Esophagus muscularis mucosa (tissue), 4 donors: ENCODE measurements at places on chromosomes 5 and 9. TPM values are rescaled to one million over a fixed set of nuclear protein-coding genes. Genes with fewer than 3 reads are reported as not detected.

Gene CTXN3
- total RNA-seq: not detected

Gene PHF24
- 0.99 TPM for total RNA-seq

Gene MYORG
- total RNA-seq: 27.2 TPM

DNA sequence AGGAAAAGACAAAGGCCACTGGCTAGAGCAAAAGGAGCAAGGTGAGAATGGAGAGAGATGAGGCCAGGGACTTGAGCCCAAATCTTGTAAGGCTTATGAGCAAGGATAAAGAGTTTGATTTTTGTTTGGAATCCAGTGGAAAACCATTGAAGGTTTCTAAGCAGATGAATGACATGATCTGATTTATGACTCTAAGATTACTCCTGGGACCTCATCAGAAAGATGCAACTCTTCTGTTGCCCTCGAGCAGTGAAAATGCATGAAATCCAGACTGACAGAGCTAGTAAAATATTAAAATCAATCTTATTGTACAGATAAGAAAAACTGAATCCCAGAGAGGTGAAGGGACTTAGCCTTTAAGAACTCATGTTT is 677 bp downstream of the MFAP3 start:
- DNase-seq: no peak
- H3K27ac ChIP-seq: peak overlapping the region; percentile 91
- H3K36me3 ChIP-seq: no peaks in the 10 kb centered on the region
- H3K4me3 ChIP-seq: peak overlapping the region; percentile 80
- peaks cover 47% of the 10 kb centered on the region for H3K4me1 ChIP-seq

DNA sequence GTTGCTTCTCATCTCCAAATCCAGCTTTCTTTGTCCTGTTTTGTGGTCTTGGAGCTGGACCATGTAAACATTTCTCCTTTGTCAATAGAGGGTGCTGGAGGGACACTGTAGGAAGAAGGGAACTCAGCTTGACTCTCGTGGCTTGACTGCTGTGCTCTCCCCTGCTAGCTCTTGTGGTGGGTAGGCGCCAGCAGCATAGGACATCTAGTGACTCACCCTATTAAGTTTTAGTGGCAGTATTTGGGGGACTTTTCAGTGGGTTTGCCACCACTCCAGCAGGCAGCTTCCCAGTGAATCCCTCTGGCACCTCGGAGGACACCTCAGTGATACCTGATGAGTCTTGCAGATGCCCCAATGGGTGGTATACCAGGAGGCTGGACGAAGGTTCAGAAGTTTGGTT is 97.8 kb downstream of the TSSK1B start:
- no peaks in the 10 kb centered on the region for H3K4me1 ChIP-seq
- no peaks in the 10 kb centered on the region for H3K27me3 ChIP-seq
- no peak overlapping the region for H3K27ac ChIP-seq

- no peaks in the 10 kb centered on the region for H3K27me3 ChIP-seq
- H3K4me1 ChIP-seq: no peaks in the 10 kb centered on the region
- no peak overlapping the region for H3K27ac ChIP-seq
- H3K4me3 ChIP-seq: no peak overlapping the region
These were observed 1067.8 kb upstream of the EDIL3 start for GRCh38 chr5:85452322-85453025.

DNA sequence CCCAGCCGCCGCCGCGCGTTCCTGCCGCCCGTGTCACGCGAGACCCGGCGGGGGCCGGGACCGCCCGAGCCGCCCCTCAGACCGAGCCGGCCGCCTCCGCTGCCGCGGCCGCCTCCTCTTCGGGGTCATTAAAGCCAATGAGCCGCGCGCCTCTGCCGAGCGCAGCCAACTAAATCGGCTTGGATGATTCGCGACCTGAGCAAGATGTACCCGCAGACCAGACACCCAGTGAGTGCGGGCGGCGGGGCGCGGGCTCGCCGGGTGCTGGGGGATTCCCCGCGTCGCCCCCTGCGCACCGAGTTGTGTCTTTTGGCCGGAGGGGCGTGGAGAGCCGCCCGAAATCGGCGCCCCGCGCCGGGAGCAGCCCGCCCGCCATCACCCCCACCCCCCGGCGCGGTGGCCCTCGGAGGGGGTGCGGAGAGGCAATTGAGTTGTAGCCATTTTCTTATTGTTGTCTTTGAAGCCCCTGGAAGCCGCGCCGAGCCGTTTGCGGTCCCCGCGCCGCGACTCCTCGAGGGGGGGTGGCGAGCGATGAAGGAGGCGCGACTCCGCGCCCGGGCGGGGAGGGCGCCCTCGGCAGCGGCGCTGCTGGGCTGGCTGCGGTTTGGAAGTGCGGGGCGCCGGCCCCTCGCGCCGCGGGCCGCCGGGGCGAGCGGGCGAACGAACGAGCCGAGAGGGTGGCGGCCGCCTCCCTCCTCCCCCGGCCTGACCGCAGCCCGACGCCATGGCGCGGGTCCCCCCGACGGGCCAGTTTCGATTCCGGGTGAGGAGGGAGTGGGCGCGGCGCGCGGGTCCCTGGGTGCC is 1.0 kb downstream of the TLE4 start:
- H3K4me1 ChIP-seq: peaks cover 46% of the 10 kb centered on the region
- peak overlapping the region; percentile 99 for H3K4me3 ChIP-seq
- H3K27me3 ChIP-seq: no peaks in the 10 kb centered on the region
- peak overlapping the region; percentile 95 for H3K27ac ChIP-seq

Gene CDX1
- not detected for total RNA-seq

DNA sequence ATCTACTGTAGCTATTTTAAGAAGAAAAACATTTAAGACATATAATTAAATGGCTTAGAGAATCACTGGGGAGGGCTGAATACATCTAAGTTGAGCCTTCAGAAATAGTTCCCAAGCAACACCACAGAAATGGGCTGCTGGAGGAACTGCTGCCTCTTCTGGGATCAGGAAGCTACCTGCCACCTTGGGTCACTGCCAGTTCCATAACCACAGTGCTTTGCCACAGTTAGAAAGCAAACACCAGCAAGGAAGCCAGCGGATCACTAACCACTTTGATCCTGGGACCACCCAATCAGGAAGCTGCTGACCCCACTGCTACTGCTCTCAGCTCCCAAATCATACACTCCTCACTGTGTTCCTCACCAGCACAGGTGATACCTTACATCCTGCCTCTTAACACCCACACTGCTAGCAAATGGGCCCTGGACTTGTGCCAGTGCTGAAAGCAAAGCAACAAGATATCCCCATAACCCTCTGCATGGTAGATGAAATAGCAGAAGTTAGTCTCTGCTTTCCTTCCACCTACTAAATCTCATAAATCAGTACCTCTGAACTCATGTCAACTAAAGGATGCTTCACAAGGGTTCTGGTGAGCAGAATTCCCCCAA is 346.9 kb downstream of the DEPDC1B start:
- H3K27me3 ChIP-seq: no peaks in the 10 kb centered on the region
- no peak overlapping the region for H3K27ac ChIP-seq
- H3K36me3 ChIP-seq: no peaks in the 10 kb centered on the region

Gene FER
- total RNA-seq: 17.6 TPM

Gene FAXDC2
- 31.1 TPM for total RNA-seq

Gene TNC
- total RNA-seq: 487 TPM

GRCh38 chr9:103889989-103890388 is 204.1 kb upstream of the SMC2 start:
- H3K27ac ChIP-seq: no peak overlapping the region
- no peaks in the 10 kb centered on the region for H3K4me1 ChIP-seq
- no peaks in the 10 kb centered on the region for H3K27me3 ChIP-seq
- no peak for DNase-seq
- no peaks in the 10 kb centered on the region for H3K36me3 ChIP-seq

GRCh38 chr9:15299374-15299939 is 7.6 kb downstream of the TTC39B start:
- DNase-seq: no peak
- no peak overlapping the region for H3K4me3 ChIP-seq
- no peak overlapping the region for H3K27ac ChIP-seq
- peaks cover 18% of the 10 kb centered on the region for H3K4me1 ChIP-seq

GRCh38 chr9:132978451-132979131 is at the start of gene GFI1B:
GFI1B (plus strand) TSS chr9:132978694; CDS start chr9:132986679, 7,985 bp downstream.
- DNase-seq: no peak
- no peak within 1 kb of the TSS for H3K27ac ChIP-seq
- no peak within 1 kb of the TSS for H3K4me3 ChIP-seq
- peaks cover 82% of the 10 kb centered on the region for H3K27me3 ChIP-seq
- no peaks in the 10 kb centered on the region for H3K36me3 ChIP-seq

DNA sequence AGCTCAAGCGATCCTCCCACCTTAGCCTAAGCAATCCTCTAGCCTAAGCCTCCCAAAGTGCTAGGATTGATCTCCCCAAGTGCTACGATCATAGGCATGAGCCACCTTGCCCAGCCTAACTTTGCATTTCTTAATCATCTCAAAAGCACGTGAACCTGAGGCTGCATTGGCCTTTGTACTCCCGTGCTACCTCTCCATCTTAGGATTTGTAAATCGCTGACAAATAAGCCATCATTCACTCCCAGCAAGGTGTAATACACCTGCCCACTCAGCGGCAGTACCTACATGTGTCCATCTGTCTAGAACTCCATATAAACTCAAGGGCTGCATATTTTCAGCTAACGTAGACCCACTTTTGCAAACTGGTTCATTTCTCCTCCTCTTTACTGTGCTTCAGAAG is 2.8 kb downstream of the ANKH start:
- H3K4me3 ChIP-seq: no peak overlapping the region
- H3K27ac ChIP-seq: no peak overlapping the region
- no peak for DNase-seq
- no peaks in the 10 kb centered on the region for H3K27me3 ChIP-seq

DNA sequence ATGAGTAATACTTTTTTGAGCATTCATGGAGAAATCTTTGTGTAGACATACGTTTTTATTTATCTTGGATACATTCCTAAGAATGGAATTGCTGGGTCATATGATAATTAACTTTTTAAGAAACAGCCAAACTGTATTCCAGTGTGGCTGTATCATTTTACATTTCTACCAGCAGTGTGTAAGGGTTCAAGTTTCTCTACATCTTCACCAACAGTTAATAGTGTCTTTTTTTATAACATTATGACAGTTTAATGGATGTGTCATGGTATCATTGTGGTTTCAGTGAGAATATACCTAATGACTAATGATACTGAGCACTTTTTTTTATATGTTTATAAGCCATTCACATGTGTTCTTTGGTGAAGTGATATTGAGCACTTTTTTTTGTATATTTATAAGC is 52.4 kb downstream of the NIPBL start:
- H3K4me3 ChIP-seq: no peak overlapping the region
- no peak overlapping the region for H3K27ac ChIP-seq
- no peak for DNase-seq
- H3K36me3 ChIP-seq: no peaks in the 10 kb centered on the region
- no peaks in the 10 kb centered on the region for H3K27me3 ChIP-seq
